Astrocyte of the cerebellum (primary cell): ENCODE measurements at places on chromosomes 6 and 20.

- no peak for DNase-seq
Observed at GRCh38 chr6:138032571-138032970, 74.6 kb downstream of the PERP start.

GRCh38 chr6:10883312-10884244 lies 1.7 kb upstream of the GCM2 start:
- no peak for DNase-seq

DNA sequence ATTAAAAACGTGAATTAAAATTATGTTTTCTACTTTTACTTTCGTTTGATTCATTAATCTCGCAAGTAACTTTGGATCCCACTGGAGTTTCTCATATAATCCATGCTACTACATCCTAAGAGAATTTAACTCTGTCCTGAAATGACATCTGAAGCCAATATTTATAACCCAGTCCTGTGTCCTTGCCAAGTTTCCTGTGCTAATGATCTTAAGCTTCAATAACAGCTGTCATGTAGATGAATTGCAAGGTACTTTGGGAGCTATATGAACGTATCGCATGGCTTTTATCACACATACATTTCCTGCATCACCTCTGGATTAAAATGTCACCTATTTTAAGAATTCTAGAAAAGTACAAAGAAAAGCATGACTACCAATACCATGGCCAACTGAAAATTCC lies 833.8 kb upstream of the CITED2 start:
- no peak for DNase-seq

DNA sequence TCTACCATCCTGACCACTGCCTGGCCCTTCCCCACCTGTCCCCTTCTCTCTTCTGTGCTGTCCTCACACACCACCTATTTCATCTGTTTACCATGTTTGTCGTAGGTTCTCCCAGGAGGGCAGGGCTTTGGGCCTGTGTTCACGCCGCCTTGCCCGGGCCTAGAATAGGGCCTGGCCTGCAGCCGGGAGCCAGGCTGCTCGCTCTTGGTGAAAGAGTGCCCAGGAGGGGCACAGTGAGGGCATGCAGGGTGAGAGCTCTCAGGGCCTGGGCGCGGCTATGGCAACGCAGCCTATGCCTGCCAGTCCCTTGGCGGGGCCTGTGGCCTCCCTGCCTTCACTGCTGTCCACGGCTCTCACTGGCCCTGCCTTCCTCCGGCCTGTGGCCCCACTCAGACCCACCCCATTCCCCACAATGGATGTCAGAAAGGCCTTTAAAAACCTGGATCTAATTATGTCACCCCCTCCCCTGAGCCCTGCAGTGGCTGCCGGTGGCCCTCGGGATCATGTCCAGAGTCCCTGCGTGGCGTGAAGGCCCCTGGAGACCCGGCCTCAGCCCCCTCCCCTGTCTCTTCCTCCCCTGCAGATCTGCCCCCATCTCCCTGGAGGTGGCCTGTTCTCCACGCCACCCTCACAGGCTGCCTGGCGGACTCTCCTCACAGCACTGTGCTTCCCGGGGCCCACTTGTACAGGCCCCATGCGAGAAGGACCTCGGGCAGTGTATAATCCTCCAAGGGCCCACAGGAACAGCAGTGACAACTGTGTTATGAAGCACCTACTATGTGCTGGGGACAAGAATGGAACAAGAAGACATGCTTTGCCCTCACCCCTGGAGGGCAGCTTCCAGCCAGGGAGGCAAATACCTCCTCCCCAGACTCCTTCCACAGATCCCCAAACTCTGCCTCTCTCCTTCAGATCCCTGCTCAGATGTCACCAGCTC lies 22.9 kb upstream of the NOL4L start:
- DNase-seq: no peak

DNA sequence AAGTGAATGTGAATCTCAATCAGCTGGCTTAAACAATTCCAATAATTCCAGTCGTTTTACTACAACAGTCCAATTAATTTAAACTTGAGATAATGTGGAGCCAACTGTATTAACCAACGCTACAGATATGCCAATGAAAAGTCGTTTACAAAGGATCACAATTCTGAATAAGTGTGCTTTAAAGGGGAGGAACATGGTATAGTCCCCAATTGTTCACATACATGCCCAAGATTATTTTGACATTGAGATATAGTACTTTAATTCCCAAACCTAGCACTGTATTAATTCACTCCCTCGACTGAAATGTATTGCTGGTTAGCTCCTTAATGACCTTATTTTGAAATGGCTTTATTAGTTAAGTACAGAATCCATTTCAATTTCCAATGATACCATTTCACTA lies 2.5 kb downstream of the AKIRIN2 start:
- DNase-seq: no peak

DNA sequence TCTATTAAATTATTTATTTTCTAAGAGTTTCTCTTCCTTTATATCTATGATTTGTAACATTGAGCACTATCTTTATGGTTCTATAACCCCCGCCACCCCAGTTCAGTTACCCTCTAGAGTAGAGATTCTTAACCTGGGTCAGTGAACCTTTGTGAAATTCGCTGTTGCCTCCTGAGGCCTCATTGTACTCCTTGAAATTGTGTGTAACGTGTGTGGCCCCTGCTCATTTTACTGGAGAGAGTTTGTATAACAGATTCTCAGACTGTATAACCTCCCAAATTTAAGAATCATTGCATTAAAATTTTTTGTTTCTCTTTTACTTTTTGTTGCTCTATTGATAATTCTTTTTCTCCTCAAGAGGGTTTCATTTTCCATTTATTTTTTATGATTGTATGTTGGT lies 65.3 kb downstream of the ADGRG6 start:
- DNase-seq: no peak

- no peak for DNase-seq
Observed at GRCh38 chr20:32918751-32919150, 60.0 kb downstream of the EFCAB8 start.

GRCh38 chr20:18252597-18253451 lies 35.5 kb upstream of the ZNF133 start:
- no peak for DNase-seq

GRCh38 chr6:135235716-135236115 lies 54.6 kb downstream of the MYB start:
- DNase-seq: no peak

GRCh38 chr20:7691647-7692269 lies 248.5 kb downstream of the HAO1 start:
- DNase-seq: no peak

DNA sequence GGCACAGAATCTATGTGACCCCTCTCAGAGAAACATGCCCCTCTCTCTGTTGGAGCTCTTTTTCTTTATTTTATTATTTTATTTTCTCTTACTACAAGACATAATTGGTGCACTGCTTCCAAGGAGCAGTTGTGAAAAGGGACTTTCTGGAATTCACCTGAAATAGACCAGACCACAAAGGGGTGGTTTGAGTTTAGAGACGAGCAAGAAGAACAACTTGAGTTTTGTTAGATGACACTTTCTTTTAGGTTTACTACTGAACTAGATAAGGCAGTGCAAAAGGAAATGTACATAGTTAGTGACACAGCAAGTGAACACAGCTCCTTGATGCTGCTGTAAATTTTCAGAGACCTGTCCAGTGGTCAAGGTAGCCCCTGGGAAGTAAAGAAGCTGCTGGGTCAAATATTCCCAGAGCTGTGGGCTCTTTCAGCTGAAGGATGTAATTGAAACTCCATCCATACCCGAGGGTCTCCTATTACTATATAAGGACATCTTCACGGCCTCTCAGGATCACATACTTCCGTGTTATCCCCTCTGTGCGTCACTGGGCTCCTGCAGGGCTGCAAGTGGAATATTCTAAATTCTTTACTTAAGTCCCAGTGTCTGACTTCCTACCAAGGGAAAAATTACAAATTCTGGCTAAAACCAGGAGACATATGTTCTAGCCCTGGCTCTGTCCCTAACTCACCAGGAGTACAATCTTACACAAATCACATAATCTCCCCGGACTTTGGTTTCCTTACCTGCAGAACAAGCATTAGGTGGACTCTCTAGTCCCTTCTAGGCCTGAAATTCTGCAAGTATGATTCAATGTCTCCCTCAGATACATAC lies 69.1 kb upstream of the ADTRP start:
- no peak for DNase-seq

DNA sequence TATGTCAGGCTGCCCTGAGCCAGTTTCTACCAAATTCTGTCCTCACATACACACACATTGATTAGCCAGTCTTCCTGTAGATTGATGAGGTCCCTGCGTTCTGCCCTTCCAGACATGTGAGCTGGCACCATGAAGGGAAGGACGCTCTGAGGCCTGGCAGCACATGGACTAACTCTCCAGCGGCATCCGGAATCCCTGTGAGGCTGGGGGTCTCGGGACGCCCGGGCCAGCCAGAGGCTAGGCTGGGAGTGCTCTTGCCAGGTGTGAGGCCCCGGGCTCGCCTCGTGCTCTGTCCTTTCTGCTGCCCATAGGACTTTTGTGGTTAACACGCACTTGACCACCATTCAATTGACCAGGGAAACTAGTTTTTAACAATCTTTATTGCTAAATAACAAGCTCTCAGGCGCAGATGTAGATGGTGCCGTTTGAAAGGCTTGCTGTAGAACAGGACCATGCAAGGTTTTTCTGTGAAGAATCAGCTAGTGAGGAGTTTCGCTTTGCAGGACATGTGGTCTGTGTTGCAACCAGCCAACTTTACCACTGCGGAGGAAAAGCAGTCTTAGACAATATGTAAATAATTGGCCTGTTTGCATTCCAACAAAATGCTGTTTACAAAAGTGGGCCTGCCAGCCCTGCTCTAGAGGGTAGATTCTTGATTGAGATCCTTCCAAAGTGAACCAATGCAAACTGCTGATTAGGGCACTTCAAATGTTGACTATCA lies 29.3 kb downstream of the FOXF2 start:
- DNase-seq: no peak

GRCh38 chr6:26028746-26029569 lies 58.3 kb upstream of the HFE start:
- no peak for DNase-seq

DNA sequence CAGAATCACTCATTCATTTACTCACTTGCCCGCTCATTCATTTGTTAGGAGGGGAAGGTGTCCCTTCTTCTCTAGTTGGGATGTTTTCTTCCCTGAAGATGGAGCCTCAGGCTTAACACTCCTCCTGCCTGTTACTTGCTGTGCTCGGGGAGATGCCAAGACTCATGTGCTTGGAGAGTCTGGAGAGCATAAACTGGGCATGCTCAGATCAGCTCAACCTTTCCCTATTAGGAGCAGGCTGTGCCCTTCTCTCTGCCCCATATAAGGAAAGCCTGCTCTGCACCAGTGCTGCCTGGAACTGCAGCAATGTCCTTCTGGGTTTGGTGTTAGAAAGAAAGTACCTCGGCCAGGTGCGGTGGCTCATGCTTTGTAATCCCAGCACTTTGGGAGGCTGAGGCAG lies 18.0 kb upstream of the UBE2V1 start:
- DNase-seq: no peak

- DNase-seq: no peak
Observed at GRCh38 chr6:153214436-153214835, 83.4 kb upstream of the RGS17 start.

DNA sequence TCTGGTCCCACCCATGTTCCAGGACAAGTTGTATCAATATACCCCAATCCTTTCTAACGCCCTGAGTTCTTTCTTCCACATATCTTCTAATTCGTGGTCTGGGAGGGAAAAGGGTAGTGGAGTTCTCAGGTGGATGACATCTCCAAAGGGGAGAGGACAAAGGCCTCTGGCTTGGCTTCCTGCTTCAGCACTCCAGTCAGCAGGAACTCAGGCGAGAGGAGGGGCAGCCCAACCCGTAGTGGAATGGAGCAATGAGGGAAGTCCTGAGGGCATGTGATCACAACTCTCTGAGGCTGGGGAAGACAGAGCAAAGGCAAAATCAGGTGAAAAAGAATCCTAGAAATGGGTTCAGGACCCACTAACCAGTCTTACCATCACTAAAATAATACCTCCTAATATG lies 9.6 kb upstream of the NRM start:
- DNase-seq: no peak

DNA sequence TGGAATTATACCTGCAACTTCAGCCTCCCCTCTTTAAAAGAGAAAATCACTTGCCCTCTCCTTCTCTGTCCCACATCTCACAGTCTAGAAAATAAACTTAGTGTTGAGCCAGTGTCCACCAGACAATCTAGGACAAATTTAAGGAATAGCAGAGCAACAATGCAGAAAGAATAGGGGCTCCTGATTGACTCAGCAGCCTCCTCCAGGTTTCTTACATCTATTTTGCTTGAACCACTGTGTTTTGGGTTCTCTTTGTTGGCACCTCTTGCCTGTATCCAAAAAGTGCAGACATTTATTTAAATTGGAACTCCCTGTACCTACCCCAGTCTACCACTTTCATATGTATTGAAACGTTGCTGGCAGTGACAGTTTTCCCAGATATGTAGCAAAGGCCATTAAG lies 133.7 kb upstream of the HSF2 start:
- DNase-seq: no peak

DNA sequence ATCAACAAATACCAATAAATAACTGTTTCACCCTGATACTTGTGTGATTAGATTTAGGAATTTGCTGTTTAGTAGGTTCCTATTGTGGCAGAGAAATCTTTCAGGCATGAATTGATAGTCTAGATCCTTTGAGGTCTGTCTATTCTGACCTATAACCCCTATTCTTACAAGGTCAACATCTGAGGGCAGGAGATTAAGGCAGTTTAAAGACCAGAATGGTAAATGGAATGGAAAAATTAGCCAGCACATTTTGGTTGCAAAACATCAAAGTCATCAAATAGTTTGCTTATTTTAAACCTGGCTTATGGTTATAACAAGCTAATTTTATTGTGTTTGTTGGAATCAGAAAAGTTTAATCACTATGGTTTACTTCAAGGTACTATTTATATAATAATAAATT lies 78.4 kb downstream of the LIN28B start:
- no peak for DNase-seq

GRCh38 chr6:137875058-137875520 lies 8.0 kb downstream of the TNFAIP3 start:
- no peak for DNase-seq
